NCI-H2107 (cell line): ENCODE measurements at places on chromosomes 2 and 18.
A peak's percentile ranks its signal among the peaks of the same experiment; 100 is the strongest.

DNA sequence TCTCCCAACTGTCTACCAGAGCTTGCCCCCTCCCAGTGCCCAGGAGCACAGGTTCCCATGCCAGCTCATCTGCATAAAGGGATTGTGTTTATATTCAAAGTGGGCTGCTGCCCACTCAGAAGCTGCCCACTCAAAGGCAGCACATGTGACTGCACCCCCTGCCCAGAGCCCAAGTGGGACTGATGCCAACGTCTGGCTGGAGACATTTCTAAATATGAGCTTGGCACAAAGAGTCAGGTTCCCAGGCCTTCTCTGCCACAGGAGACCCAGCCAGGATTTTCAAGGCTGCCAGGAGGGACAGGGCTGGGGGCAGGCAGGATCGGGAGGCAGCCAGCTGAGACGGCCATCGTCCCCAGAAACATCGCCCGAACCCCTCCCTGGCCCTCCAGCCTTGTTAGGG is 67.1 kb downstream of the ZBTB7C start:
- DNase-seq = peak; percentile 63

- DNase-seq = no peak
These were observed 374.7 kb upstream of the FIGN start for GRCh38 chr2:164110515-164110914.

GRCh38 chr18:44680273-44681075 is at the start of gene SETBP1:
Gene SETBP1, plus strand, starts transcription at chr18:44680888. Its CDS starts 20,459 bp downstream, at chr18:44701347.
- DNase-seq = peak; percentile 75

GRCh38 chr2:215625207-215625606 is 189.3 kb upstream of the FN1 start:
- DNase-seq = no peak

GRCh38 chr2:54903736-54904554 is 146.3 kb downstream of the RTN4 start:
- no peak for DNase-seq

DNA sequence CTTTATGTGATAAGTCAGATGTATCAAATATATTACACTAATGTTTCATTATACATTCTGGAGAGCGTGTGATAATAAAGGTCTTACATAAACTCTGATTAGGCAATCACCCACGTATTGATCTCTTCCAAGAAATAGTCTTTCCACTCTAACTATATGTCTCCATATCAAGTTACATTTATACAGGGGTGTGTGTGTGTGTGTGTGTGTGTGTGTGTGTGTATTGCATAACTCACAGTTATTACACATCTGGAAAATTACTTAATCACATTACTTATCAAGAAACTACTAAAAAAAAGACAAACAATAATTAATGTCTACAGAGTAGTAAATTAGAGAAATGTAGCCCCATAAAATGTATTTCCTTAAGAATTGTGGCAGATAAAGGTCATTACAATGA is 339.8 kb downstream of the CDH19 start:
- DNase-seq = no peak

- DNase-seq = no peak
These were observed at the start of gene DSG2 for GRCh38 chr18:31497836-31498573. Gene DSG2, plus strand, starts transcription at chr18:31498177. Its CDS starts 75 bp downstream, at chr18:31498252.

- DNase-seq = no peak
These were observed 13.1 kb downstream of the CTLA4 start for GRCh38 chr2:203880557-203881125.

- peak; percentile 39 for DNase-seq
These were observed 590 bp downstream of the IFIH1 start for GRCh38 chr2:162317861-162318327.

DNA sequence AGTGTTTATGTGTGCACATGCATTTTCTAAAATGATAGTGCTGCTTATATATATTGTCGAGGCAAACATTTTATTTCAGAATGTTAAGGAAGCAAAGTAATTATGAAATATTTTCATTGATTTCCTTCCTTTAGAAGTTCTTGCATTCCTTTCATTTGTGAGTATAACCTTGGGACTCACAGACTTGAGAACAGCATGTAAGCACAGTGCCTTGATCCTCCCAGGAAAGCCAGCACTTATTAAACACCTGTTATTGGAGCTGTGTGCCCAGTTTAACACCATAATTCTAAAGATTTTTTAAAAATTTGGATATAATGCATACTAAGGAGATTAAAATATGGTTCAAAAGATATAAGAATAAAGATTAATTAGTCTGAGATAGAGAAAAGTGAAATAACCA is 554.4 kb upstream of the FAM98A start:
- no peak for DNase-seq

- DNase-seq = no peak
These were observed 183.0 kb downstream of the MYO5B start for GRCh38 chr18:50011813-50012435.

DNA sequence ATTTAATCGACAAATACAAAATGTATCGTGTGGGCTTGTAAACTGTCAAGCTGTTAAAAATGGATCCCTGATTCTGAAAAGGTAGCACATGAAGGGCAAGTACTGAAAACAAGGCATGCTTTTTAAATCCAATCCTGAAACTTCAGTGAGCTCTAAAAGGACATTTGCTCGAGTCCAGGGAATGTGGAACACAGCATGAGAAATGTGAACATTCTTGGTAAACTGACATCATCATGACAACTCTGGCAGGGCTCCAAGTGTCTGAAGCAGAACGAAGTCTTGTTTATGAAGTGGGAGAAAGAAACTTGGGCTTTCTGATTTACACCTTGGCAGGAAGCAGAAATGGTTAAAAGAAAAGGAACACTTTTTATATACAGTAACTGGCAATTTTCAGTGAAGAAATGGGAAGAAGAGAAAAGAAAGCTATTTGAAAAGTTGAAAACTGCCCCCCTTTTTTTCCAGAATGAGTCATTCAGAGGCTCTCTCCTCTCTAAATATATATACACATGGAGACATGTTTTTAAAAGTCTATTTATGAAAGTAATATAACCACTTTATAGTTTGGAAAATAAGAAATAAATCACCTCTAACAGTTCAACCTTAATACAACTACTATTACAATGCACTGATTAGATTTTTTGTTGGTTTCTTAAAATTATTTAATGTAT is 120.8 kb downstream of the GAREM1 start:
- DNase-seq = no peak

DNA sequence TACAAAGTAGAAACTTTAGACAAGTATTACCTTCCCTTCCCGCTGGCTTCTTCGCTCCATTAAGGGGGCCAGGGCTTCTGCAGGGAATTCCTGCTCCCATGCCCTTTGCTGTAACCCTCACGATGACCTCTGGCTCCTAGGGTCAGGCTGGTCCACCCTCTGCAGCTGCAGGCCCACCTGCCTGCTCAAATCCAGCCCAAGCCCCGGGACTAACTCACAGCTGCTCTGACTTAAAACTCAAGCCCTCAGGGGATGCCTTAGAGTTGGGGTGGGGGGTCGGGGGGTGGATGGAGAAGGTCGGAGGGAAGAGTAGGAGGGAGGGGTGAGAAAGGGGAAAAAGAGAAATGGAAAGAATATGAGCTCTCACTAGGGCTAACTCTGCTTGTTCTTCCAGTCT is 4.9 kb downstream of the IGFBP5 start:
- no peak for DNase-seq

DNA sequence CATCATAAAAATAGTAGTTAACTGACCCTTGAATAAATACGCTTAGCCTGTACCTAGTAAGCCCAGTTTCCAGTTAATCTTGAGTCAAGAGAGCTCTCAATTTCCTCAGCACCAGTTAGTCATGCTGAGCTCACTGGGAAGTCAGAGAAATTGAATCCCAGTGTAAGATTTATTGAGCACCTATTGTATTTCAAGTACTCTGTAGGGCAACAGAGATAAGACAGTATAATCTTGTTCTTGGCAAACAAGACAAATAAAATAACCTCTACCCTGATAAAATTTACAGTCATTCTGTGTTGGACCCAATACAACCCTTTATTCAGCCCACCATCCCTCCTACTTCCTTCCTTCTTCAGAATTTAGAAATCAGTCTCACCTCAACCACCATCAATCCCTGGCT is 71.9 kb upstream of the NRP2 start:
- no peak for DNase-seq

DNA sequence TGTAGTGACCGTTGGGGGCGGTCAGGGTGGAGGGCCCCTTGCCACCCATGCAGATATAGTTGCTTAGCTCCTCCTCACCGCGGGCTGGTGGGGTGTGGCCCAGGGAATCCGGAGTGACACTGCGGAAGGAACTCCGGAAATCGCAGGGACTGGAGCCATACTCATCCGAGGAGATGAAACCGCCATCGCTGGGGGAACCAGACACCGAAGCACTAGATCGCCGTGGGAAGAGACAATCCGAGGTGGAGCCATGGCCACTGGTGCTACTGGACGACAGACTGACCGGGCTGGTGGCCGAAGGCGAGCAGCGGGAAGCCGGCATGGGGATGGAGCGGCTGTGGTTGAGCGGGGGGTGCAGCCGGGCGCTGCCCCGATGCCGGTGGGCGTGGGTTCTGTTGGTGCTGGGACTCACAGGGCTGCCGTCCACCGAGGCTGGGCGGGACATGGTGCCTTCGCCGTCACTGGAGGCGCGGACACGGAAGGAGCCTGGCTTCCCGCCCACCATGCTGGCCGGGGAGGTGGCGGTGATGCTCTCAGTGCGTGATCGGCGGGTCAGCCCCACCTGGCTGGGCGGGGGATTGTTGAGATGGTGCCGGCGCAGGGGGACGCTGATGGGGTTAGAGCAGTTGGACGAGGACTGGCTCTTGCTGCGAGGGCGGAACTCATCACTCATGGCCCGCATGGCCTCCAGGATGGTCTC is 2.2 kb downstream of the IRS1 start:
- DNase-seq = no peak

- no peak for DNase-seq
These were observed 84.0 kb downstream of the SEPTIN10 start for GRCh38 chr2:109529532-109530449.

DNA sequence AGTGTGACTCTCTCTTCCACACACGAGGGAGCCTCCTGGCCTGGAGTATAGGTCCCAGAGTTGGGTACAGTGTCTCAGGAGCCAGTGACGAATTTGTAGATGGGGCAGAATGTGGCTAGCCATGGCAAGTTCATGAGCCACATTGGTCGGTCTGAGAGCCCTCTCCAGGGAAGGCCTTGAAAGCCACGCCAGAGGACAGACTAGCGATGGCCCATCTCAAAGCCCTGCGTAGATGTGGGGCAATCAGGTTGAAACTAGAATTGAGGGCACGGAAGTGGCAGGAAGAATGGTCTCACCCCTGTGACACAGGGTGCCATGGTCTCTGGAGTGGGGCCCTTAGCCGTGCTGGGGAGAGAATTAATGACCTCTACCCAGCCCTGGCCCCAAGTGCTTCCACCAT is 106.2 kb downstream of the TSHZ1 start:
- no peak for DNase-seq

- DNase-seq = no peak
These were observed 82.1 kb upstream of the POMC start for GRCh38 chr2:25250331-25251070.

DNA sequence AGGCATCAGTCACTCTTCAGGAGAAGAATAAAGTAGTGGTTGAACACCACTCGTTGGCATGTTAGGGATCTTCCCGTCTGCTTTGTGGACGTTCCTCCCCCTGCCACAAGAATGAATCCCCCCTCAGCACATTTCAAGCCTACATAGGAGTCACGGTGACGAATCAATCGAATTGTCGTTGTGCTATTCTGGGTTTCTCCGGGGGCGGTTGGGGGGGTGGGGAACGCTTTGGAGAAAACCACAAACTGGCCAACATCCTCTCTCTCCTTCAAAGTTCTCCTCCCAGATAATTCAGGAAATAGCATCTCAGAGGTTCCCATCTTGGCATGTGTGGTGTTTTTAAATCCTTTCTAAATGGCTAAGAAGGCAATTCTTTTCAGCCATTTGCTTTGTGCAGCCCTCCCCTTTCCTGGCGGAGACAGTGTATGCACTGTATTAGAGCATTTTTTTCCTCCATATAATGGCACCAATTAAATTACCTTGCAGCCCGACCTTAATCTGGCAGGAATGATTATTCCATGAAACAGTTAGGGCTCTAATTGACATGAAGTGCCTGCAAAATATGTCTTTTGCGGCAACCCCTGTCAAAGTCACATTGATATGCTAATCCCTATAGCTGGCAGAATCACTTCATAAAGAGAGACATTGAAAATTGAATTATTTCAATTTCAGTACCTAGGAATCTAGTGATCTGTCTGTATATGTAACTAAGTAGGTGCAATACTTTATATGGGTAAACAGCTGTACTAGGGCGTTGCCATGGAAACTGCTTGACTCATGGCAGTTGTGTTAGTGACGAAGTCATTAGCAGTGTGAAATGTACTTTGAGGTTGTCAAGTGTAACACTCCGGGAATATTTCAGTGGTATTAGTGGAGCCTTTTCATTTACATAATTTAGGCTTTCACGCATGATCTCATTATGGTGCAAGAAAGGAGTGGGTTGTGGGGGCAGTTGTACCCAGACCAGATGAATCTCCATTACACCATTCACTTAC is 323.4 kb upstream of the SLC14A2 start:
- no peak for DNase-seq

DNA sequence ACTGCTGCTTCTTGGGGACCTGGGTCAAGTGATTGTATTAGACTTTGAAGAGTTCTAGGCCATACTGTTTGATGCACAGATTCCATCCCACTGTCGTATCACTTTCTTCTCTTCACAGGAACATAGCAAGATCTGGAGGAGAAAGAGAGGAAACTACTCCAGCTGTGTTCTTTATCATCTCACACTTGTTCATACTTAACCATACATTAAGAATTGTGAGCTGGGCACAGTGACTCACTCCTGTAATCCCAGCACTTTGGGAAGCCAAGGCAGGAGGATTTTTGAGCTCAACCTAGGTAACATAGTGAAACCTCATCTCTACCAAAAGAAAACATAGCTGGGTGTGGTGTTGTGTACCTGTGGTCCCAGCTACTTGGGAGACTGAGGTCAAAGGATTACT is 111.7 kb downstream of the PARD3B start:
- no peak for DNase-seq

- DNase-seq = no peak
These were observed 1.1 kb downstream of the DNAJC27 start for GRCh38 chr2:24970483-24971285.

- no peak for DNase-seq
These were observed 220.8 kb downstream of the CDH2 start for GRCh38 chr18:27956001-27956640.

GRCh38 chr2:109182426-109182825 is 53.4 kb downstream of the SH3RF3 start:
- no peak for DNase-seq

- no peak for DNase-seq
These were observed 59.3 kb upstream of the ANKRD44 start for GRCh38 chr2:197369933-197370320.

- DNase-seq = peak; percentile 61
These were observed 1.1 kb downstream of the UXS1 start for GRCh38 chr2:106192752-106193689.
